NCI-H446 treated with DMSO at 0.1 percent for 48 hours (cell line): ENCODE measurements at places on chromosomes 5 and 9.

GRCh38 chr5:75335952-75336614 is 937 bp upstream of the HMGCR start:
- DNase-seq: peak; percentile 73

- DNase-seq: no peak
These were observed 5.6 kb upstream of the IER5L start for GRCh38 chr9:129183495-129184218.

GRCh38 chr9:92393686-92394085 is 10.7 kb downstream of the OGN start:
- peak; percentile 19 for DNase-seq

GRCh38 chr5:138386290-138386689 is 33.8 kb downstream of the KDM3B start:
- DNase-seq: no peak

DNA sequence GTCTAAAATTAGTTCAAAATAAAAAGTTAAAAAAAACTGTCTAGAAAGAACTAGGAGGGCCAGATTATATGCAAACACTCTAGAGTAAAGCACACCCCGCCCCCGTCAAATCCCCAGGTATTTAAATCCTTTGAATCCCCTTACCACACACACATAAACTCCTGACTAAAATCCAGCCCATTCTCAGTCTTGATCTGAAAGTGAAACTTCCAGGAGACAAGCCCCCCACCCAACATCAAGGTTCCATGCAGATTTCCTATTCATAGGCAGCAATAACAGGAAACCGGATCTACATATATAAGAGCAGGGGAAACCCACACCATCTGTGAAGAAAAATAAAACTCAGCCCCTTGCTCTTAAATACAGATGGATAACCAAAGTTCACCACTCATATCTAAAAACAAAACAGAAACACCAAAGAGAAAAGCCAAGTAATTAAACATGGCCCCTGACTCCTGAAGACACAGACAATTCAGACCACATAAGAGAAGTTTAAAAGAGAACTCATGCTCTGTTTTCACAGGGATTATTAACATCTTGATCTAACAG is 42.3 kb downstream of the MARCHF3 start:
- DNase-seq: no peak

DNA sequence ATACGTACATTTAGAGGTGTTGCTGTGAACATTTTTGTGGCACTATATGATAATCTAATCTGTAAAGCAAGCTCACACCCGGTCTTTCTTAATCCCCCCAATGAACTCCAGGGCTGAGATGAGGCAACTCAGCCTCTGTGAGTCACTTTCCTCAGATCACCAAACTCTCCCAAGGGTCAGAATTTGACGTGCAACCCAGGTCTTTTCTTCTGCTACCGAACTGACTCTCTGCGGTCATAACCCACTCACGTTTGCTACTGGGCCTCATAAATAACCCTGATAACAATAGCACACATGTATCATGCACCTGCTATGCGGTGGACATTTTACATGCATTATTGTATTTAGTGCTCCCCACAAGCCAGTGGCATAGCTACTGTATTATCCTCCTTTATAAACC is 153.1 kb downstream of the DROSHA start:
- no peak for DNase-seq

DNA sequence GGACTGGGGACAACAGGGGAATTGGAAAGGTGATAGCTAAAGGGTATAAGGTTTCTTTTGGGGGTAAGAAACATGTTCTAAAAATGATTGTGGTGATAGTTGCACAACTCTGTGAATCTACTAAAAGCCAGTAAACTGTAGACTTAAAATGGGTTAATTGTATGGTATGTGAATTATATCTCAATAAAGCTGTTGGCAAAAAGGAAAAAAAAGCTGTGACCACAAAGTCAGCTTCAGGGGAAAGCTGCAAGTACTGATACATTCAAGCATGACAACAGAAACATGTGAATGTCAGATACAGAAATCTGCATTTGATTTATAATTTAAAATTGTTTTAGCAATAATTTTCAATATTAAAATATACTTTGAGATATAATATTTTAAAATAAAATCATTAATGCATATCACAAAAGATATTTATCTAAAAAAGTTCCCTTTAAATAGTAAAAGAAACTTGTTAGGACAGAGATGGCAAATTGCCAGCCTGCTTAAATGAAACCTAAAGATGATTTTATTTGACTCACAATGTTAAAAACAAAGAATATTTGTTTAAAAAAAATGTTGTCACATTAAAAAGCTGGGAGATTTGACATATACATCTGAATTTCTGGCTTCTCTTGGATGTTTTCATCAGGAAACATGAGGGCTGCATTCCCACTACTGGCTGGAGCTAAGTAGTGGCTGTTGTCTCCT is 66.0 kb downstream of the TBCA start:
- DNase-seq: no peak

- DNase-seq: peak; percentile 57
These were observed 6.3 kb downstream of the BHMT2 start for GRCh38 chr5:79075646-79076426.

GRCh38 chr9:130936285-130937117 is 2.5 kb downstream of the FIBCD1 start:
- DNase-seq: peak; percentile 79

DNA sequence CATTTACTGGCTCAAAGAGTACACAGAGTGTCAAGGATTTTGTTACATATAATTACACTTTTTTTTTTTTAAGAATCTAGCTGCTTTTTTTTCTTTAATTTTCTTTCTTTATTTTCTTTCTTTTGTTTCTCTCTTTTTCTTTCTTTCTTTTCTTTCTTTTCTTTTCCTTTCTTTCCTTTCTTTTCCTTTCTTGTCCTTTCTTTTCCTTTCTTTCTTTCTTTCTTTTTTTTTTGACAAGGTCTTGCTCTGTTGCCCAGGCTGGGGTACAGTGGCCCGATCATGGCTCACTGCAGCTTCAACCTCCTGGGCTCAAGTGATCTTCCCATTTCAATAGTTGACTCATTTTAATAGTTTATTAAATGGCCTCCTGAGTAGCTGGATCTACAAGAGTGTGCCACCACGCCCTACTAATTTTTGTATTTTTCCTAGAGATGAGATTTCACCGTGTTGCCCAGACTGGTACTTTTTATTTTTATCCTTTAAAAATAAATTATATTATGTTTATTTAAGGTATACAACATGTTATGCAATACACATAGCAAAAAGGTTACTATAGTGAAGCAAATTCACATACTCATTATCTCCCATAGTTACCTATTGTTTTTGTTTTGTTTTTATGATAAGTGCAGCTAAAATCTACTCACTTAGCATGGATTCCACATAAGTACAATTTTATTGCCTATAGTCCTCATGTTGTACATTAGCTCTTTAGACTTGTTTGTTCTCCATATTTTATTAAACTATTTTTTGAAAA is 381.5 kb upstream of the KLF4 start:
- no peak for DNase-seq

GRCh38 chr5:72390836-72391235 is 70.7 kb downstream of the PTCD2 start:
- DNase-seq: no peak

DNA sequence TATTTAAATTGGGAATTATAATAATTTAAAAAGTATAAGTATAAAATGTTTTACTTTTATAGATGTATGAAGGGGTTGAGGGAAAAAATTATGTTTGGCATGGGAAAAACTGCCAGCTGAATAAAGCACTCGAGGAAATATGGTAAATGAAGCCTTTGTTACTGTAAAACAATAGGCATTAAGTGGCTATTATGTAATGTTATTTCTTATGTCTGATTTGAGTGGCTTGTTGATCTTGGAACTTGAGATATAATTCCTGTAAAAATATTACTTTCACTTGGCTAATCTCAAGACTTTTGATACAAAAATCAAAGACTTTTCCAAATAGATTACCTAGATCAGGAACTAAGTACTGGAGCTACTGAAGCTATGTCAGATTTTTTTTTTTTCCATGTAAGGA is 182.9 kb downstream of the CD180 start:
- no peak for DNase-seq

- DNase-seq: peak; percentile 62
These were observed at the start of gene CTSV for GRCh38 chr9:97038611-97039513. CTSV (minus strand) TSS chr9:97039142; CDS start chr9:97038043, 1,099 bp downstream.
